ENCODE measurements at places on chromosomes 12 and 14. TPM values are rescaled to one million over a fixed set of nuclear protein-coding genes. Genes with fewer than 3 reads are reported as not detected.

Gene AQP2
- total RNA-seq: not detected

Gene FAM186B
- 0.62 TPM for total RNA-seq

Gene RDH5
- total RNA-seq: 18.7 TPM

DNA sequence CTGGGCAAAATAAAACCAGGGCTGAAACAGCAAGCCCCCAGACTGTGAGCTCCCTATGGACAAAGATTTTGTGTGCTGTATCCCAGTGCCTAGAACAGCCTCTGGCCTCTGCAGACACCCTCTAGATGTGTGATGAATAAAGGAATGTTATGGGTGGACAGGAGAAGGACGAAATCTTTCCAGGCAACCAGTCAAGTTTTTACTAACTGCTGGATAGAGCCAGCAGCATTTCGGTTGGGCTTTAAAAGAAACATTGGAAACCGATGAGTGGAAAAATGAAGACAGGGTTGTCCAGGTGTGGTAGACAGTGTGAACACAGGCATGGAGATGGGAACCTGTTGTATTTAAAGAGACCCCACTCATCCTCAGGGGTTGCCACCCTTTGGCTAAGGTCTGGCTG, 4.0 kb downstream of the CHGA start:
- H3K4me3 ChIP-seq: no peak overlapping the region
- H3K27me3 ChIP-seq: peaks cover 33% of the 10 kb centered on the region
- no peaks in the 10 kb centered on the region for H3K4me1 ChIP-seq
- no peaks in the 10 kb centered on the region for H3K36me3 ChIP-seq
- H3K27ac ChIP-seq: no peak overlapping the region

DNA sequence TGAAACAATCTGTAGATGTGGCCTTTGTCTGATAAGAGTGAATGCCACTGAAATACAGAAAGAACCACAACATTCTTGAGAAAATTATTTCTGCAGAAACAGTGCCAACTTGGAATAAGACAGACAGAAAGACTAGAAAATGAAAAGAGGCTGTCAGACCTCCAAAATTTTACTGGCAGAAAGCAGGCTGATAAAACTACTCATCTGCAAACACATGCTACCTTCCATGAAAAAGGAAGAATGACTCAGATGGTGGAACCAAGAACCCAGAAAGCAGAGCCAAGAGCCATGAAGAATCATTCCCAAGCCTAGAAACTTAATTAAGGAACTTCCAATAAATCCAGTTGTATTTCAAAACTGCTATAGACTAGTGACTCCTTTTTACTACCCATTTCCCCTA, 31.9 kb upstream of the OSBPL8 start:
- H3K4me3 ChIP-seq: no peak overlapping the region
- no peaks in the 10 kb centered on the region for H3K36me3 ChIP-seq
- H3K4me1 ChIP-seq: no peaks in the 10 kb centered on the region

DNA sequence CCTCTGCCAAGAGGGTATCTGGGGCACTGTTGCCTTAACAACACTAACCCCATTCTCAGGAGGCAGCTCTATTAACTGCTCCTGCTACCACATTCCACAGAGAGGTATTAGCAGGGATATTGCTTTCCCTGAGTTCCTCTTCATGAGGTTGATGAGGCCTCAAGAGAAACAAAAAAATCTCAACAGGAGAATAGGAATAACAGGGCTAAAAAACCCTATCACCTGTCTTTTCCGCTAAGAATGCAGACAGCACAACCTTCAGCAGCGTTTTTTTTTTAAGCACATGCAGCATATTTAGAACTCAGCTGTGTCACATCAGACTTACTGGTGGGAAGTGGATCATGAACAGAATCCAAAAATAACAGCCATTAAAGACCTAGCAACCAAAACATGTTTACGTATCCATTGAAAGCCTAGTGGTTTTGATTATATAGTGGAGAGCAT, 29.2 kb downstream of the ATF7 start:
- no peaks in the 10 kb centered on the region for H3K27me3 ChIP-seq
- H3K4me1 ChIP-seq: peaks cover 14% of the 10 kb centered on the region
- no peaks in the 10 kb centered on the region for H3K36me3 ChIP-seq
- no peak for DNase-seq
- H3K27ac ChIP-seq: peak overlapping the region; percentile 78

DNA sequence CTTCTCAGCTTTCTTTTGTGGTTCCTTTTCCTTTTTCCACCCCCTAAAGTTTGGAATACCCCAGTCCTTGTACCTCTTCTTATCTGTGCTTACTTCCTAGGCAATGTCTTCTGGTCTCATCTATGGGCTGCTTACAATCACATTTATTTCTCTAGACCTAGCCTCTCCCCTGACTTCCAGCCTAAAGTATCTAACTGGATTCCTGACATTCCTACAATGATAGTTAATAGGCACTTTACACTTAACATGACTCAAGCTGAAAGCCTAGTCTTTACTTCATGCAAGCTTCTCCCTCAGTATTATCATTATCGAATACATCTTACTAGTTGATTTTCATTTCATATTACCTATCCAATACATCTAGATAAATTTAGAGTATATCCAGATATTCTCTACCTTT, 21.2 kb downstream of the CLECL1 start:
- no peak for DNase-seq
- H3K27me3 ChIP-seq: no peaks in the 10 kb centered on the region
- no peaks in the 10 kb centered on the region for H3K36me3 ChIP-seq
- no peak overlapping the region for H3K27ac ChIP-seq
- no peaks in the 10 kb centered on the region for H3K4me1 ChIP-seq

GRCh38 chr14:71358209-71358931, 451.1 kb downstream of the PCNX1 start:
- no peaks in the 10 kb centered on the region for H3K36me3 ChIP-seq
- H3K4me3 ChIP-seq: no peak overlapping the region
- peaks cover 33% of the 10 kb centered on the region for H3K4me1 ChIP-seq

- no peak overlapping the region for H3K4me3 ChIP-seq
- no peaks in the 10 kb centered on the region for H3K4me1 ChIP-seq
- H3K36me3 ChIP-seq: peaks cover 77% of the 10 kb centered on the region
Measured at GRCh38 chr14:24206260-24207103, 986 bp downstream of the TSSK4 start.

- H3K36me3 ChIP-seq: no peaks in the 10 kb centered on the region
- no peak overlapping the region for H3K27ac ChIP-seq
- peaks cover 5% of the 10 kb centered on the region for H3K4me1 ChIP-seq
- H3K27me3 ChIP-seq: no peaks in the 10 kb centered on the region
Measured at GRCh38 chr14:102811971-102812370, 34.7 kb downstream of the TRAF3 start.

GRCh38 chr12:12747278-12747677, 30.1 kb downstream of the CDKN1B start:
- H3K27me3 ChIP-seq: no peaks in the 10 kb centered on the region
- DNase-seq: no peak
- no peaks in the 10 kb centered on the region for H3K36me3 ChIP-seq
- no peak overlapping the region for H3K4me3 ChIP-seq
- H3K4me1 ChIP-seq: no peaks in the 10 kb centered on the region

Measured in heart right ventricle (tissue), 16 donors.